ENCODE measurements at places on chromosomes 1 and 21.

DNA sequence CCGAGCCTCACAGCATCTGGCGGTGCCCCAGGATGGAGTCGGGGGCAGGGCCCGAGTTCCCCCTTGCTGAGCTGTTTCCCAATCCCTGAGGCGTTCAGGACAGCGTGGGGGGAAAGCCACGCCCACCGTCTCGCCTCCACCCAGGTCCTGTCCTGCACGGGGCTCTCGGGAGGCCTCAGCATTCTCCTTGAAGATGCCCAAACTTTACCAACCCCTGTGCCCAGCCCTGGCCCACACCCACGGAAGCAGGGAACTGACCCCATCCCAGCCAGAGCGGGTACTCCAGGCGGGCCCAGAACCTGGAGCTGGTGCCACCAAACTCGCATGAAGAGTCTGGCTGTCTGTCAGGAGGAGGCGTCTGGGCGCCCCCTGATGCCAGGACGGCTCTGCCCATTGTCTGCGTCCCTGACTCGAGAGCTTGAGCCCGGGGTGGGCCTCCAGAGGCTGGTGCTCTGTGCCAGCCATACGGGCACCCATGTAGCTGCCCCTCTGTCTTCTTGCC, 35.3 kb upstream of the POFUT2 start:
- DNase-seq = no peak
- H3K4me1 ChIP-seq = peaks cover 20% of the 10 kb centered on the region
- H3K27me3 ChIP-seq = peaks cover 17% of the 10 kb centered on the region
- H3K36me3 ChIP-seq = no peaks in the 10 kb centered on the region
- peak overlapping the region; percentile 90 for H3K27ac ChIP-seq
- H3K4me3 ChIP-seq = peak overlapping the region; percentile 81

DNA sequence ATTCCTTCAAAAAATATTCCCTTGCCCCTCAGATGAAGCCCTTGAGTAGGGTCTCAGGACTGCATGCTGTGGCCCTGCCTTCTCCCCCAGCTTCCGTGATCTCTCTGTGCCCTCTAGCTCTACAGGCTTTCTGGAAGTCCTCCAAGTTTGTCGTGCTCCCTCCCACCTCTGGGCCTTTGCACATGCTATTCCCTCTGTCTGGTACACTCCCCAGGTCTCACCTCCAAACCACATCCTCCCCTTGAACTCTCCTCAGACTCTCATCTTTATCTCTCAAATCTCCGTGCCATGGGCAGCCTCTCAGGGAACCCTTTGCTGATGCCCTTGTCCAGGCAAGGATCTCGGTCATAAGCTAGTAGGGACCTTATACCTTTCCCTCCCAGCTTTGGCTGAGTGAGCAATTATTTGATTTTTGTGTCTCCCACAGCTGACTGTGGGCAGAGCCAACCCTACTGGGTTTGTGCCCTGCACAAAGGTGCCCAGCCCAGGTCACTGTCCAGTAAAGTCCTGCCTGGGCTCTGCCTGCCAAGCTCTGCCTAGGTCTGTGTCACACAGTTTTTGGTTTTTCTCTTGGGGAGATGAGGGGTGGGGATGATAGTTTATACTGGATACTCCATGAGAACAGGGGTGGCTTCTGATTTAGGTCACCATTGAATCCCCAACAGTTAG, 188.1 kb downstream of the ZNF281 start:
- H3K36me3 ChIP-seq = peaks cover 4% of the 10 kb centered on the region
- peaks cover 4% of the 10 kb centered on the region for H3K27me3 ChIP-seq
- DNase-seq = no peak
- H3K4me1 ChIP-seq = peaks cover 18% of the 10 kb centered on the region
- no peak overlapping the region for H3K27ac ChIP-seq

GRCh38 chr1:217734973-217735372, 103.8 kb downstream of the SPATA17 start:
- H3K4me1 ChIP-seq = peaks cover 2% of the 10 kb centered on the region
- H3K36me3 ChIP-seq = no peaks in the 10 kb centered on the region
- DNase-seq = no peak
- no peak overlapping the region for H3K27ac ChIP-seq

- H3K36me3 ChIP-seq = no peaks in the 10 kb centered on the region
- H3K4me1 ChIP-seq = no peaks in the 10 kb centered on the region
- no peak overlapping the region for H3K27ac ChIP-seq
- H3K4me3 ChIP-seq = no peak overlapping the region
- no peak for DNase-seq
These were observed 46.8 kb downstream of the XCL1 start for GRCh38 chr1:168623003-168623828.

GRCh38 chr1:63691701-63692425, 82.0 kb upstream of the ROR1 start:
- peaks cover 4% of the 10 kb centered on the region for H3K4me1 ChIP-seq
- H3K27me3 ChIP-seq = no peaks in the 10 kb centered on the region
- no peaks in the 10 kb centered on the region for H3K36me3 ChIP-seq

- DNase-seq = no peak
- H3K36me3 ChIP-seq = peaks cover 3% of the 10 kb centered on the region
- no peak overlapping the region for H3K4me3 ChIP-seq
- no peak overlapping the region for H3K27ac ChIP-seq
These were observed 2.4 kb upstream of the CYP4X1 start for GRCh38 chr1:47021070-47021469.

- DNase-seq = no peak
- H3K27me3 ChIP-seq = peaks cover 5% of the 10 kb centered on the region
- H3K4me3 ChIP-seq = no peak overlapping the region
- no peak overlapping the region for H3K27ac ChIP-seq
- H3K36me3 ChIP-seq = no peaks in the 10 kb centered on the region
These were observed 519.0 kb downstream of the LTN1 start for GRCh38 chr21:28473530-28474220.

- no peak overlapping the region for H3K27ac ChIP-seq
- H3K27me3 ChIP-seq = peaks cover 76% of the 10 kb centered on the region
- peaks cover 5% of the 10 kb centered on the region for H3K36me3 ChIP-seq
- no peak for DNase-seq
- H3K4me1 ChIP-seq = no peaks in the 10 kb centered on the region
These were observed 36.7 kb downstream of the FOXD2 start for GRCh38 chr1:47474278-47475193.

GRCh38 chr1:117691942-117692341, 86.1 kb downstream of the TENT5C start:
- no peak overlapping the region for H3K27ac ChIP-seq
- no peak for DNase-seq
- no peak overlapping the region for H3K4me3 ChIP-seq
- peaks cover 4% of the 10 kb centered on the region for H3K4me1 ChIP-seq
- no peaks in the 10 kb centered on the region for H3K36me3 ChIP-seq
- H3K27me3 ChIP-seq = peaks cover 30% of the 10 kb centered on the region

GRCh38 chr1:208329300-208329699, 85.1 kb upstream of the PLXNA2 start:
- no peak overlapping the region for H3K4me3 ChIP-seq
- H3K4me1 ChIP-seq = no peaks in the 10 kb centered on the region
- no peak overlapping the region for H3K27ac ChIP-seq
- H3K36me3 ChIP-seq = no peaks in the 10 kb centered on the region

DNA sequence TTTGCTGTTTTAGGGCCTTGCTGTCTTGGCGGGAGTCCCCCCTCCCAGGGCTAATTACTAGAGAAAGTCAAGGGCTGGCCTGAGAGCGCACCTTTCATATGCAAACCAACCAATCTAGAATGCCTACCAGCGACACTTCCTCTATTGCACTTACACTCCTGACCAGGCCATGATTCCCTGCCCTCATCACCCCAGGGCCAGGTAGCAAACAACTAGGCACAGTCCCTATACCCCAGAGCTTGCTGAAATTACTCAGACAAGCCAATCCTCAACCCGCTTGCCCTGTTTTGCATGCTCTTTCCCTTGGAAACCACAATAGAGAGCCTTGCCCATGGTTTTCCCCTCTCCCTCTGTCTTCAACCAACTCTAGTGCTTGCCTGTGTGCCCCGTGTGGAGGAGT, 70.3 kb downstream of the URB2 start:
- H3K36me3 ChIP-seq = no peaks in the 10 kb centered on the region
- no peak overlapping the region for H3K4me3 ChIP-seq
- DNase-seq = no peak
- no peak overlapping the region for H3K27ac ChIP-seq
- peaks cover 12% of the 10 kb centered on the region for H3K4me1 ChIP-seq
- peaks cover 15% of the 10 kb centered on the region for H3K27me3 ChIP-seq

GRCh38 chr1:226882631-226883409, 12.4 kb downstream of the PSEN2 start:
- peaks cover 33% of the 10 kb centered on the region for H3K4me1 ChIP-seq
- H3K36me3 ChIP-seq = peaks cover 2% of the 10 kb centered on the region
- no peaks in the 10 kb centered on the region for H3K27me3 ChIP-seq
- DNase-seq = no peak
- H3K27ac ChIP-seq = peak overlapping the region; percentile 98
